Ascending aorta (tissue), 2 donors: ENCODE measurements at places on chromosomes 4 and X.

DNA sequence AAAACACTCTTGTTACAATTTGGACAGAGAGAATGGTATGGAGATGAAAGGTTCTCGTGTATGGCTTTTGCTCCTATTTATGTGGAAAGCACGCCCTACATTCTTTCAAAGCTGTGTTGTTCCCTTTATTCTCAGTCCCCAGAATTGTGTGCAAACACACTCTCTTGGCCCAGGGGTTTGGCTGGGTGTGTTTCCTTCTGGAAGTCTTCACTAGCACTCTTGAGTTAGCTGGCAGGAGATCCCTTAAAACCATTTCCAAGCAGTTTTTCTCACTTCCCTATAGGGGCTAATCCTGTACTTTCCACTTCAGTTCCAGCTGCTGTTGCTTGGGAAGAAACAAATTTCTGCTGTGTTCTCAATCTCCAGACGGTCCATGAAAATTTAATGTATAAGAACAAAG lies 35.1 kb downstream of the FHL1 start:
- DNase-seq = no peak

- no peak for DNase-seq
Measured at GRCh38 chr4:1039493-1040343, 28.3 kb downstream of the FGFRL1 start.

DNA sequence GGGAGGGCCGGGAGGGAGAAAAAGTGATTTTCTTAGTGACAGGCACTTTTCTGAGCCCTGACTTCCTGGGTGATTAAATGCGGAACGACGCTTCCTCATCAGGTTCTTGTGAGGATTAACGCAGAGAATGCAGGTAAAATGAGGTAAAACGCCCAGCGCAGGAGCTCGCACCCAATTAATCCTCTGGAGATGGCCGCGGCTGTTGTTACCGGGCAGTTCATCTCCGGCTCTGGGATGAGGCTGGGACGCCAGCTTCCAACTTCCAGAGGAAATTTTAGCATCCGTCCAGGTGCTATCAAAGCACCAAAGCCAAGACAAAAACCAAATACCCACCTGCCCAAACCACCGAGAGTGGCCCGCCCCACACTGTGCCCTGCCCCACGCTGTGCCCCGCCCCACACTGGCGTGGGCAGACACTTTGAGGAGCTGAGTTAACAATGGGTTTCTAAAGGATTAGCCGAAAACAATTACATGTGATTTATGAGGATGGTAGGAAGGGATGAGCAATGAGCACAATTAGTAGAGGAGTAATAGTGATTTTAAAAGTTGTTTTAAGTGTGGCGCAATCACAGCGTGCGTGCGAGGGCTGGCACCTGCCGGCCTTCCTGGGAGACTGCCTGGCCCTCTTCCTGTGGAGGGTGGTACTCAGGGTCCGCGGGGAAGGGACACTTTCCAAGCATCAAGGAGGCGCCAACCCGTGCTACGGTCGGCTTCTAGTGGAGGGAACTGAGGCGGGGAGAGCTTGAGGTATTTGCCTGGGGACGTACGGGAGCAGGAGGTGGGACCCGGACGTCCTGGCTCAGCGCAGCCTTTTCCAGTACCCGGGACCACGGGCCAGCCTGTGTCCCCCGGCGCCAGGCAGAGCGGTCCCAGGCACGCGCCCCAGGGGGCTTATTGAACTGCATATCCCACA lies 41.6 kb upstream of the ADRA2C start:
- DNase-seq = no peak

DNA sequence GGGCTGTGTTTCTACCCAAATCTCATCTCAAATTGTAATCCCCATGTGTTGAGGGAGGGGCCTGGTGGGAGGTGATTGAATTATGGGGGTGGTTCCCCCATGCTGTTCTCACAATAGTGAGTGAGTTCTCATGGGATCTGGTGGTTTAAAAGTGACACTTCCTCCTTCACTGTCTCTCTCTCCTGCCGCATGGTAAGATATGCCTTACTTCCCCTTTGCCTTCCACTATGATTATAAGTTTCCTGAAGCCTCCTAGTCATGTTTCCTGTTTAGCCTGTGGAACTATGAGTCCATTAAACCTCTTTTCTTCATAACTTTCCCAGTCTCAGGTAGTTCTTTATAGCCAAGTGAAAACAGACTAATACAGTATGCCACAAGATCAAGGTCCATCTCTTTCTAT lies 70.0 kb upstream of the MSX1 start:
- DNase-seq = no peak

- no peak for DNase-seq
Measured at GRCh38 chr4:33067221-33067620, 2347.1 kb downstream of the PCDH7 start.

DNA sequence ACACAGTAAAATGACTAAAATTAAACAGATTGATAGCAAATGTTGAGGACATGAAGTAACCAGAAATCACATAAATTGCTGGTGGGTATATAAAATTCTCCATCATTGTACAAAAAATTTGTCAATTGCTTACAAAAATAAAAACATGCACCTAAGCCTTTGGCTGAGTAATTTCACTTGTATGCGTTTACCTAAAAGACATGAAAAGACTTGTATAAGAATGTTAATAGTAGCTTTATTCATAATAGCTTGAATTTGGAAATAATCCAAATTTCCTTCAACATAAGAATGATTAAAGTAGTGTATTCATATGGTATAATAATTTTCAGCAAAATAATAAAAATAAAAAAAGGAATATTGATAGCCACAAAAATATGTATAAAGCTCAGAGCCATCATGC lies 37.7 kb downstream of the PDHA2 start:
- no peak for DNase-seq

DNA sequence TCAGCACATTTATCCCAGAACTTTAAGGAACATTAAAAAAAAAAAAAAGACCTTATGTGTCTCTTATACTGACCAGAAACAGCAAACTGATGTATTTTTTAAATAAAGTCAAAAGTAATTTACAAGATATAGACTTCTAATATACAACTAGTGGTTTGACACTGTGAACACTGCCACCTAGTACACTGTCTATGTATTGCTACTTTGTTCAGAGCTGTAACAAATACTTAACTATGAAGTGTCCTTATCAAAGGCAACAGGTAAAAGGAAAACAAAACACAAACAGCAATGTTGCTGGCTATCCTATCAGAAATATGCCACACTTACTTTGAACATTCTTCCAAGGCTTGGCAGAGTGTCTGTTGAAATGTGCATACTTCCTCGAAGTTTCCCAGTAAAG lies 60.4 kb downstream of the CD40LG start:
- DNase-seq = no peak

DNA sequence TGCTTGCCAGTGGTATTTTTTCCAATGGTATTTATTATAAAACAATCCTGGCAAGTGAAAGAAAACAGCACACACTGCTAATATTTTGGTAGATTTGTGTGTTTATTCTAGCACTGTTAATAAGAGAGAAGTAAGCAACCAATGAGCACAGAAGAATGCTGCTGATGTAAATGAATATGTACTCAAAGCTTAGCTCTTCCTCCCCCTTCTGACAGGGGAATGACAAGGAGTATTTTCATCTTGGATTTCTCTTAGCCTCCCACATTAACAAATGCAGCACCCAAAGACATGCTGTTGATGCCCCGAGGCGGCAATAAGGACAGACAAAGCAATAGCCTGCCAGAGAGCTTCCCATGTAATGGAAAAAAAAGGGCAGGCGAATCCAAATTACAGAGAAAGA lies 18.6 kb downstream of the ARHGAP6 start:
- no peak for DNase-seq
